ENCODE measurements at places on chromosomes 7 and 10. TPM values are rescaled to one million over a fixed set of nuclear protein-coding genes. Genes with fewer than 3 reads are reported as not detected.

Gene NKX6-2
- not detected for total RNA-seq

Gene CACNB2
- not detected for total RNA-seq

Gene MYO1G
- under 0.01 TPM for total RNA-seq

Gene SEC31B
- 4.8 TPM for total RNA-seq

Gene DDIT4
- 228 TPM for total RNA-seq

Gene CCSER2
- total RNA-seq = 34.4 TPM

Gene NKX2-3
- not detected for total RNA-seq

Gene GRID2IP
- total RNA-seq = not detected

Gene SHH
- total RNA-seq = not detected

Gene RNF32
- total RNA-seq = not detected

Gene PRLHR
- total RNA-seq = not detected

Gene SYCE1
- not detected for total RNA-seq

Gene WDFY4
- not detected for total RNA-seq

Gene CYP2C8
- under 0.01 TPM for total RNA-seq

Gene RBP3
- not detected for total RNA-seq

Gene FGL2
- not detected for total RNA-seq

Gene IDI2
- total RNA-seq = not detected

Gene IFIT5
- 68.3 TPM for total RNA-seq

Gene TFEC
- under 0.01 TPM for total RNA-seq

Gene GIMAP6
- total RNA-seq = not detected

Gene INHBA
- total RNA-seq = 1.1 TPM

Gene AEBP1
- 33.0 TPM for total RNA-seq

Gene KIFBP
- total RNA-seq = 62.2 TPM

Gene SEMA3C
- total RNA-seq = 150 TPM

Gene HOXA4
- total RNA-seq = not detected

Gene TLX1
- not detected for total RNA-seq

Gene ECHDC3
- total RNA-seq = 19.0 TPM

Gene FAM25A
- not detected for total RNA-seq

Gene SDK1
- 2.0 TPM for total RNA-seq

Measured in melanocyte of skin (primary cell).